Activated naive CD4-positive, alpha-beta T cell treated with anti-CD3 and anti-CD28 coated beads, Interleukin-2, amount 50 U/mL, for 72 hours (primary cell): ENCODE measurements at places on chromosomes 7 and 10.
A peak's percentile ranks its signal among the peaks of the same experiment; 100 is the strongest.

GRCh38 chr7:140640727-140641523 is at the start of gene DENND2A:
TSS of gene DENND2A (minus strand) at chr7:140640813. CDS start at chr7:140602397, 38,416 bp downstream.
- no peak for DNase-seq

DNA sequence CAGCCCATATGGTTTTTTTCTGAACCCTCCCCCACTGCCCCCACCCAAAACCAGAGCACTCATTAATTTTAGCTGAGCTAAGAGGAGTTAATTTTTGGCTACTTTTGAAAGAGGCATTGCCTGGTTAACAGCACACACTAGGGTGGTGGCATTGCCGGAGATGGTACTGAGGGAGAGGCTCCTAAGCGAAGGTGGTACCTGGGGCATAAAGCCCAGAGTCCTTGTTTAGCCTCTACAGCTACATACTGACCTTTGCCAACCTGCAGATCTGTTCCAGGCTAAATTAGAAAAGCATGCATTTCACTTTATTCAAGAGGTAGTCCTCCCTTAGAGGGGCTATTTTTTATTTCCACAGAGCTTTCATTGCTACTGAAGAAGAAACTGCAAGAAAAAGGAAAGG is 172.8 kb upstream of the AGK start:
- no peak for DNase-seq

DNA sequence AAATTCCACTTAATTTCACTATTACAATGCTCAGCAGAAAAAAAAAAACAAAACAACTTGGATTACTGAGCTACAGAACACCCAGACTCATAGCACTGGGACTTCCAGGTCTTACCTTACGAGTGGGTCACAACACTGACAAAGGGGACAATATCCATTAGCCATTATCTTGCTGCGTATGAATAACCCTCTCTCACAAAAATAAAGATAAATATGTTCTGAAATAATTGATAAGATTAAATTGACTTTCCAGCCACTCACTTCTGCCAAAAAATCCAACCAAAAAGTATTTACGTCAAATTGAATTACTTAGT is 128.7 kb downstream of the PKD1L1 start:
- DNase-seq, result no peak

DNA sequence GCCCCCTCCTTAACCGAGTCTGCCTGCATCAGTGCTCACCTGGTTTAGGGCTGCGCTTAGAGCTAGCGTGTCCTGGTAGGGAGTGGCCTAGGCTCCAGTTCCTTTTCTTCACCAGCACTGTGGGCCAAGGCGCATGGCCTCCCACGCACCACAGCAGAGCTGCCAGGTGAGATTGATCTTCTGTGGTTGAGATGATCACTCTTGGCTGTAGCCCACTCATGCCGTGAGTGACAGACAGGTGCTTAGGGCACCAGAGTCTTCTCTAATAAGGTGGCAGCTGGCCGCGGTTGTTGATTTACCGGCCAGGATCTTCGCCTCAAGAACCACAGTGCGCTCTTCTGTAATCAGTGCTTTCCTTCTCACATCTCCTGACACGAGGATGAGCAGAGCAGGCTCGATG is 157.2 kb upstream of the INSYN2A start:
- no peak for DNase-seq

DNA sequence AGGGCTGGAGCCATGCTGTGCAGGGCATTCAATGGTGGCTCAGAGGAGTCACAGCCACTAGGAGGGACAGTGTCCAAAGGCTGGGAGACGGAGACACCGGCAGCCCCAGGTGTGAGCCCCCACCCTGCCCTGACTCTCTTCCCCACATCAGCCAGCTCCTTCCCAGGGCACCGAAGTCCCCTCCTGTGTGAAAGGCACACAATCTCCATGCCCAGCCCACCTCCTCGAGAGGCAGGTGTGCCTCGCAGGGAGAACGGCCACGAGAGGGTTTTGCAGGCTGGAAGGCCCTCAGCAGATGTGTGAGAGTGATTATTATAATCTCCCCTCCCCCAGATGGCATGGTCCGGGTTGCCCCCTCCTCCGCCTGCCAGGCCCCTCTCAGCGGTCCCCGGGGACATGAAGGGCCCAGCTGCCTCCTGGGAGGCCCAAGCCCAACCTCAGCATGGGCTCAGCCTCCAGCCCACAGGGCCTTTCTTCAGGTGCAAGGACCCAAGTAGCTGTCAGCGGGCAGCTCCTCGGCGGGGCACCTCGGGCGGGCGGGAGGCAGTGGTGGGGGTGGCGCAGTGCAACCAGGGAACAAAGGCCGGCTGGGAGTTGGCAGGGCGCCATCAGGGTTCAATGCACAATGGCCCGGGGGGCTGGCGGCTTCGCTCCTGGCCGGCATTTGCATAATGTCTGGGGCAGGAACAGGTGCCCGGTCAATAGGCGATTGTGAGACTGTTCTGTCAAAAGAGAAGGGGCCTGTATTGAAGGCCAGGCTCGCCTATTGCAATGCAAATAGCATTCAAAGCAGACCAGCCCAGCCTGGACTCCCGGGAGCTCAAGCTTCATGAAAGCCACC is 155.3 kb upstream of the ZMIZ1 start:
- DNase-seq, result no peak

DNA sequence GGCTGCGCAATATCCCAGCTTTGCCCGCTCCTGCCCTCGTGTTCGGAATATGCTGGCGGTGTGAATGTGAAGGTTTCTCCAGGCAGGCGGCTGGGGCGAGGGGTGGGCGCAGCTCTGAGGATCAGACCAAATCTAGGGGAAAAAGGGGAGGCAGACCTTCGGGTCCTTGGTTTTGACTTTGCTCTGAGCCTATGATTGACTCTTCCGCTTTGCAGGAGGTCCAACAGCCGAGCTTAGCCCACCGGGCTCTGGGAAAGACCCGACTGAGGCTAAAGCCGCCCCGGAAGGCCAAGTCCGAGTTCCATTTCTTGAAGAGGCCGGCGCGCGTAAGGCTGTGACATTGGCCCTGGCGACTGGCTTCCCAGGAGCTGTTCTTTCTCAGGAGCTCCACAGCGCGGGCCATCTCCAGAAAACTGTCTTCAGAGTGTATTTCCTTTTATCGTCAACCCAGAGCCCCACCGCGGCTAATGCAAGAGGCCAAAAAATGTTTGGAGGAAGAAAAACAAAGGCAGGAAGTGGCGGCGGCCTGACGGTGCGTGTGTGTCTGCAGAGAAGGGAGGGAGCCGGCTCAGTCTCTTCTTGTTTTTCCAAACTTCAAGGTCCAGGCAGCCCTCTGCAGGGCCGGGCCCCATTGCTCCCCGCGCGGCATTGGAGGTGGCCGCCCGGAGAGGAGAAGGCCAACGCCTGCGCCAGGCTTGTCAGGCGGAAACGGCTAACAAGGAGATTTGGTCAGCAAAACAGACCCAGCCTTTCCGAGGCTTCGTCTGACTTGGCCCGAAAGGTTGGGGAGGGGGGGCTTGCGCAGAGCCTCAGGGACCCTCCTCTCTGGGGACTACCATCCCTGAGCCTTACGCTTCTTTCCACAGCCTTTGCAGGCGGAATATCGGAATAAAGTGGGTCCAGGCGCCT is 3.6 kb upstream of the HOXA11 start:
- DNase-seq, result peak; percentile 41

DNA sequence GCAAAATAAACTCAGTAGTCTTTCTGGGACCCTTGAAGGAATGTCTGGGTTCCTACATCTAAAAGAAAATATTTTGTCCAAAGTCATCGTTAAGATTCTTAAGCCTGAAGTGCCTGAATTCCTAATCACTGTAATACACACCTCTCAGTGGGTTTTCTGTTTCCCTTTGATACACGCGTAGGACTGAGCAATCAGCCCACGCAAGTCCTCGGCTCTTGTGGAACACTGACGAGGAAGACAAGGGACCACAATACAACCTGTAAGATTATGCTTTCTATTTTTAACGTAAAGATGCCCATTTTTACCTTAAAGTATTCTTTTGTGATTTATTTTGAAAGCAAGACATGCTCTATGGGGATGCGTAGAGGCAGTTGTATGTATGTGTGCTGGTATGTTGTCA is 472.8 kb upstream of the CELF2 start:
- DNase-seq, result no peak

GRCh38 chr10:97128039-97128492 is 57.7 kb downstream of the SLIT1 start:
- no peak for DNase-seq

GRCh38 chr10:95404864-95405263 is 114.1 kb upstream of the PDLIM1 start:
- no peak for DNase-seq

DNA sequence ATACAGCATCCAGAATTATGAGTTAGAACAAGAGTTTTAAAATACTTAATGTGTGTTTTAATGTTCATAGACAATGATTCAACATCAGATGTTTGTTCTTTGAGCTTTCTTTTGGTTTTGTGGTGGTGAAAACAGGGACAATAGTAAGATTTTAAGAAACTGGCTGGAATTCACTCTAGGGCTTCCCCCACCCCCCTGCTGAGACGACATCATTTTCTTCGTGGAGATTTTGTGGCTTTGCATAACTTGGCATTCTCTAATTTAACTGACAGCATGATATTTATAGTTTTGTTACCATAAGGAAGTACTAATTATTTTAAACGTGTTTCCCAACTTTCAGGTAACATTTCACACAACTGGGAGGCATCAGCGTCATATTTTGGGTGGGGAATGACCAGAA is 184.1 kb downstream of the BICC1 start:
- no peak for DNase-seq

- no peak for DNase-seq
These were observed 702.8 kb downstream of the PARD3 start for GRCh38 chr10:34112171-34112782.

- DNase-seq, result no peak
These were observed 30.0 kb upstream of the SLF2 start for GRCh38 chr10:100882671-100883311.

GRCh38 chr7:48176356-48176893 is 5.2 kb downstream of the ABCA13 start:
- DNase-seq, result no peak

- DNase-seq, result no peak
These were observed 97.8 kb upstream of the PPIF start for GRCh38 chr10:79249186-79250121.

GRCh38 chr7:156608173-156608478 is 32.4 kb upstream of the RNF32 start:
- DNase-seq, result no peak

- DNase-seq, result no peak
These were observed 1531.1 kb upstream of the LRRTM3 start for GRCh38 chr10:65394502-65395297.

GRCh38 chr7:128855559-128855958 is 7.1 kb upstream of the ATP6V1F start:
- no peak for DNase-seq

DNA sequence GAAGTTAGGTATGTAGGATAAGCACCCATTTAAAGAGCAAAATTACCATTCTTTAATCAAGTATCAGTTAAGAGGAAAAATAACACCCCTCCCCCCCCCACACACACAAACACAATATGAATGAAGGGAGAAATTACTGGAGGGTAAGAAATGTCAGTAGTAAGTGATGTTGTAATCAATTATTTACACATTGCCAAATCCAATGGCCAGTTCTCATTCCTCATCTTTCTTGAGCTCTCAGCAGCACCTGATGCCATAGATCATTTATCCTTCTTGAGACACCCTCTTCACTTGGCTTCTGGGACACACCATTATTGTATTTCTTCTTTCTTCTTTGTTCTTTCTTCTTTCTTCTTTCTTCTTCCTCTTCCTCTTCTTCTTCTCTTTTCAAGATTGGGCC is 33.7 kb upstream of the FAM3C start:
- no peak for DNase-seq

GRCh38 chr10:133087679-133088178 is at the start of gene ADGRA1:
TSS of gene ADGRA1 (plus strand) at chr10:133087924. CDS start at chr10:133088910, 986 bp downstream.
- no peak for DNase-seq

GRCh38 chr7:87339373-87339897 is 6.0 kb upstream of the CROT start:
- no peak for DNase-seq

GRCh38 chr7:157253850-157254249 is 83.0 kb upstream of the DNAJB6 start:
- DNase-seq, result no peak

DNA sequence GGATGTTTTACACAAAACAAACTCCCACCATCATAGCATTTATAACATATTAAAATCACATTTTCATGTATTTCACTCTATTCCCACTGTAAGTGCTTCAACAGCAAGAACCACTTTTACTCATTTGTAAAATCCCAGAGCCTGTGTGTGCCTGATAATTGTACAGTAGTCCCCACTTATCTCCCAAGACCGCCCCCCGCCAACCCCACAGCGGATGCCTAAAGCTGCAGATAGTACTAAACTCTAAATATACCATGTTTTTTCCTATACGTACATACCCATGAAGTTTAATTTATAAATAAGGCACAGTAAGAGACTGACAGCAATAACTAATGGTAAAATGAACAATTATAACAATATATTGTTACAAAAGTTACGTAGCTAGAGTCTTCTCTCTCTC is 33.5 kb downstream of the EZH2 start:
- DNase-seq, result no peak

GRCh38 chr10:89643812-89644690 is 991 bp downstream of the PANK1 start:
- peak; percentile 78 for DNase-seq

- DNase-seq, result no peak
These were observed 462.8 kb downstream of the GALNT17 start for GRCh38 chr7:71594736-71595135.

DNA sequence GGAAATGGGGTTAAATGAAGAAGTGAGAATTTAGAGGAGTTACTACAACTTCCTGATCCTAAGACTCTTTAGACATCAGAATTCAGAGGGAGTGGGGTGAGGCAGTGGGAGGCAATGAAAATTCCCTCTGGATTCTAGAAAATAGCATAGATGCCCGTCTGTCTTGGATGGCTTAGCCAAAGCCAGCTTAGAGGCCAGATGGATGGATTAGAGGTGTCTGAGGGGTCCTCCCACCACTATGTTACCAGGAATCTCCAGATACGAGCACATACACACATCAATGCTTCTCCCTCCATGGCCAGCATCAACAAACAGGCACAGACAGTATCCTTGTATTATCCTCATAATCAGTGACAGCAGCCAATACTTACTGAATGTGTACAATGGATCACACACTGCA is 418.1 kb downstream of the PLXNA4 start:
- DNase-seq, result no peak

DNA sequence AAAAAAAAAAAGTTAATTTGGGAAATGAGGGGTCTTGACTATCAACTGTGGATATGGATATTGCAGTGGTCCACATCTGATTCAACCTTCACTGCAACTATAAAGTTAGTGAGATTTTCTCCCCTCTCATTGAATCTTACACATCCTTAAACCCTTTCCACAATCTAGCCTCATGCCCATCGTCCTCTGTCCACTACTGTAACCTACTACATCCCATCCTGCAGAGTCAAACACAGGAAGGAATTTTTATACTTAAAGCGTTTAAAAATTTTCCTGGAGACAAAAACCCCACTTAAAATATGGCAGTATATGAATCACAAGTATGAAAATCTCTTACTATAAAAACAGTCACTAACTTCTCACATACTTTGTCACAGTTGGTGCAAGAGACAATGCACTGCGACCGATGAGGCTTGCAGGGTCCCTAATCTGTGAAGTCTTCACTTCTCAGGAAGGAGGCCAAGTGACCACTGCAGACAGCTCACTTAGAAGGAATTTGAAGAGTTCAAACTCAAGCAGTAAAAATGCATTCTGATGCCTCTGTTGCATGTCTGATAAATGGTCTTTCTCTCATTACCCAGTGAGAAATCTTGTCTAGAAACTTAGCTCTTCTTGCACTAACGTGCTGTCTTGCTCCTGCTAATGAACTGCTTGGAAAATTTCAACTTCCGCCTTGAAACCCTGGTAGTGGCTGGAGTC is 50.3 kb upstream of the ST8SIA6 start:
- DNase-seq, result no peak
